ENCODE measurements at places on chromosomes 5 and 9. TPM values are rescaled to one million over a fixed set of nuclear protein-coding genes. Genes with fewer than 3 reads are reported as not detected.

- no peaks in the 10 kb centered on the region for H3K27me3 ChIP-seq
- H3K4me1 ChIP-seq = peaks cover 36% of the 10 kb centered on the region
- peak overlapping the region; percentile 47 for H3K27ac ChIP-seq
These were observed 54.0 kb upstream of the TGFBR1 start for GRCh38 chr9:99050924-99051323.

DNA sequence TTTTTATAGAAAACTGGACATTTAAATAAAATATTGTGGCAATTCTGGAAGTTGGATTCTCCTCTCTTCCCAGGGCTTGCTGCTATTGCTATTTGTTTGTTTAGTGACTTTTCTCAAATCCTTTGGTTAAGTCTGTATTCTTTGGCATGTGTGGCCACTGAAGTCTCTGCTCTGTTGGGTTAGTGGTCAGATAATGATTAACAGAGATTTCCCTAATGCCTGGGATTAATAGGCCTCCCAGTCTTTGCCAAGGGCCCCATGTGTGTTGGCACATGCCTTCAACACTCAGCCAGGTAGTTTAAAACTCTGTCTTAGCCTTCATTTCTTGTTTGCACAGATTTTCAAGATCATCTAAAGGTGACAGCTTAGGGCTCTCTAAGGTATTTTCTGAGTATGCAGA lies 92.8 kb upstream of the EPB41L4A start:
- no peak overlapping the region for H3K4me3 ChIP-seq
- H3K27me3 ChIP-seq = no peaks in the 10 kb centered on the region
- no peak for DNase-seq
- H3K4me1 ChIP-seq = no peaks in the 10 kb centered on the region
- H3K27ac ChIP-seq = no peak overlapping the region
- no peaks in the 10 kb centered on the region for H3K36me3 ChIP-seq

The QRFP gene
- not detected for total RNA-seq

The PPP3R2 gene
- not detected for total RNA-seq

All from osteoblast (primary cell).